ENCODE measurements at places on chromosomes 4 and X.
A peak's percentile ranks its signal among the peaks of the same experiment; 100 is the strongest.

DNA sequence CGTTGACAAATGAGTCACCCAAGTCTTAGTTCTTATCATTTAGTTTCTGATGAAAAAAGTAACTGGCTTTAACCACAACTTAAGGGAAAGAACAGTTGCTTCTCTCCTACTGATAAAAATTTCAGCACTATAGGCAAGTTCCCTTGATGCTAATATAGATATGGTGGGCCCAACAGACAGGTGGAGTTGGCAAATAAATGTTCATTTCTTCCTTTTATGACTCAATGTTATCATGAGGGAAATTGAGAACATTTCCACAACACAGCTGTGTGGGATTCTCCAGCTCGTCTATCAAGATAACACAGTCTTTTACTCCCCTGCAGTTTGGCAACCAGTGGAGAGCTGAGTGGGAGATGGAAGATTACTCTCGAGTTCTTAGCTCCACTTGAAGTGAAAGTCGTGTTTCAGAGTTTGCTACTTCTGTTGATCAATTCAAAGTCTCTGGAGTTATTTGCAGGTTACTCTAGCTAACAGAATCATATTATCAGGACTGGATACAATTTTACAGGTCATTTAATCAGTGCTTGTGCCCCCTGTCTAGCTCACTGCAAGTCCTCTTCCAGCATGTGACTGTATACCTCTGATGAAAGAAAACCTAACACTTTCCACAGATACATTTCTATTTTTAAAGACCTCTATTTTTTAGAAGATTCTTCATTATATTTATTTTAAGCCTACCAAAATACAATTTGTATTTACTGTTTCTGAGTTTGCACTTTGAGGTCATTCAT, 270.6 kb upstream of the GK2 start:
- H3K4me3 ChIP-seq, result no peak overlapping the region
- DNase-seq, result no peak
- H3K27me3 ChIP-seq, result peaks cover 3% of the 10 kb centered on the region

GRCh38 chr4:80070880-80071603, 2.0 kb downstream of the ANTXR2 start:
- DNase-seq, result no peak
- H3K4me1 ChIP-seq, result peaks cover 38% of the 10 kb centered on the region
- H3K27me3 ChIP-seq, result no peaks in the 10 kb centered on the region
- H3K36me3 ChIP-seq, result peaks cover 15% of the 10 kb centered on the region
- peak overlapping the region; percentile 98 for H3K4me3 ChIP-seq

- no peak overlapping the region for H3K4me3 ChIP-seq
- no peaks in the 10 kb centered on the region for H3K36me3 ChIP-seq
- DNase-seq, result no peak
- peaks cover 1% of the 10 kb centered on the region for H3K27me3 ChIP-seq
Measured at GRCh38 chr4:176191974-176192373, 3.4 kb downstream of the SPATA4 start.

- no peak overlapping the region for H3K4me3 ChIP-seq
- no peaks in the 10 kb centered on the region for H3K36me3 ChIP-seq
- no peak for DNase-seq
Measured at GRCh38 chrX:109374262-109374960, 107.5 kb downstream of the GUCY2F start.

DNA sequence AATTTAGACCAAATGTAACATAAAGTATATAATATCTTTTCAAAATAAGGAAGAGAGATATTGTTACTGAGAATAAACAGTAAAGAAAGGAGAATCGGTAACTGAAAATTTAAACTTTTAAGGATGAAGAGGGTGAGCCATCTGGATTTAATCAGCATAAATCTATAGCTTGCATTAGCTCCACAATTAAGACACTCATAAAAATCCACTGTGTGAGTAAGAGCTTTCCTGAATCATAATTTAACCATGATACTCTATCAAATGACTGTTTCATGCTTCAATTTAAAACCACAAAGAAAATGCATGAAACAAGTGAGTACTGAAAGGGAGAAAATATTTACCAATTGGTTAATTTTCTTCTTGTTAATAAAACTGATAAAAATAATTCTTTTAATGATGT, 951.5 kb upstream of the SLIT2 start:
- H3K27me3 ChIP-seq, result no peaks in the 10 kb centered on the region
- DNase-seq, result no peak
- peaks cover 3% of the 10 kb centered on the region for H3K36me3 ChIP-seq
- H3K4me3 ChIP-seq, result no peak overlapping the region
- no peak overlapping the region for H3K27ac ChIP-seq

Measured in mesothelial cell of epicardium (in vitro differentiated cells).